Stimulated activated CD4-positive, alpha-beta T cell treated with anti-CD3 and anti-CD28 coated beads, Interleukin-15, amount 100 ng/mL, for 24 hours (primary cell): ENCODE measurements at places on chromosomes 16 and 17.

- DNase-seq, result peak; percentile 98
These were observed at the start of gene NEK8 for GRCh38 chr17:28728364-28729200. Gene NEK8, plus strand, starts transcription at chr17:28728788. Its CDS starts 26 bp downstream, at chr17:28728814.

GRCh38 chr17:31374503-31374902 is 17.0 kb upstream of the RAB11FIP4 start:
- no peak for DNase-seq

GRCh38 chr17:82449883-82450356 is 632 bp downstream of the CYBC1 start:
- peak; percentile 65 for DNase-seq

GRCh38 chr17:496761-497160 is 144.2 kb upstream of the RPH3AL start:
- DNase-seq, result no peak

- DNase-seq, result no peak
These were observed 3.5 kb upstream of the ADGRG1 start for GRCh38 chr16:57624806-57625500.
